ENCODE measurements at places on chromosomes 5 and 9.

- DNase-seq, result peak; percentile 65
Observed at GRCh38 chr9:91589101-91589553, 165.5 kb upstream of the NFIL3 start.

- DNase-seq, result no peak
Observed at GRCh38 chr9:115000217-115000639, 69.8 kb upstream of the TNFSF8 start.

DNA sequence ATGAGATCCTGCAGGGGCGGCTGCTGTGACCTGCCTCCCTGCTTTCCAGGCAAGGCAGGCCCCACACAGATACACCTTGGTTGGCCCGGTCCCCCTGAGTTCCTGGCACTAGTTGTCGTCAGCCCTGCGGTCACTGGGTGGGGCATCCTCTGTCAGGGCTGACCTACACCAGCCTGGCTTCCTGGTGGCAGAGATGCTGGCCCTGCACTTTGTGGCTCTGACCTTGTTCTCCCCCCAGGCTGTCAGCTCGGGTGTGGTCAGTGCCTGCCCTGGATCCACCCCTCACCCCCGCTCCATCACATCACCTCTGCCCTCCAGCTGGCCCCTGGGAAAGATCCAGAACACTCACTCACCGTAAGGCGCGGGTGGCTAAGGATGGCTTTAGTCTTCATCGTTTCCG lies 74.1 kb downstream of the PHF2 start:
- no peak for DNase-seq

GRCh38 chr9:93576258-93577077 lies at the start of gene PHF2:
Gene PHF2 (plus strand): TSS chr9:93576584. CDS start chr9:93576774, 190 bp downstream.
- DNase-seq, result peak; percentile 20

All from testis (tissue), 5 donors.